Activated CD8-positive, alpha-beta memory T cell treated with anti-CD3 and anti-CD28 coated beads, Interleukin-2, amount 10 ng/mL, durations not matched to agents 7 days and 5 days (primary cell): ENCODE measurements at places on chromosomes 3 and 15. TPM values are rescaled to one million over a fixed set of nuclear protein-coding genes. Genes with fewer than 3 reads are reported as not detected.

DNA sequence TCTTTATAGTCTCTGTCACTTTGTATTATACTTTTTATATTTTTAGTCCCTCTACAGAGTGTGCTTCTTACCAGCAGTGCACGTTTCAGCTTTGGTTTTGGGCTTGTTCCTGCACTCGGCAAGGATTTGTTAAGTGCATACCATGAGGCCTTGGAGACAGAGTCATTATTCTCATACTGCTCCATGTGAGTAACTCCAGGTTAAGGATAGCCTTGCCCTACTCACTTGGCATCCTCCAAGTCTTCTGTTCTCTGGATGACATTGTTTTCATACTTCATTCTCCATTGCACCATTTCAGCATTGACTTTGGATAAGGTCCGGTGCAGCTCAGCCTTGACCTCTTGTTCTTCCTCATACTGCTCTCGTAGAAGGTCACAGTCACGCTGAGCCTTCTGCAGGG, 96.4 kb downstream of the MYH15 start:
- no peak overlapping the region for H3K27ac ChIP-seq
- H3K4me3 ChIP-seq: no peak overlapping the region
- H3K4me1 ChIP-seq: no peaks in the 10 kb centered on the region
- DNase-seq: no peak
- H3K36me3 ChIP-seq: no peaks in the 10 kb centered on the region

- H3K4me3 ChIP-seq: no peak overlapping the region
- no peak for DNase-seq
- H3K27ac ChIP-seq: no peak overlapping the region
- no peaks in the 10 kb centered on the region for H3K27me3 ChIP-seq
Observed at GRCh38 chr3:182136008-182136910, 424.5 kb downstream of the SOX2 start.

- DNase-seq: no peak
- peaks cover 22% of the 10 kb centered on the region for H3K4me1 ChIP-seq
- H3K27ac ChIP-seq: no peak overlapping the region
- H3K4me3 ChIP-seq: no peak overlapping the region
Observed at GRCh38 chr3:23953523-23953922, 8.4 kb downstream of the NR1D2 start.

DNA sequence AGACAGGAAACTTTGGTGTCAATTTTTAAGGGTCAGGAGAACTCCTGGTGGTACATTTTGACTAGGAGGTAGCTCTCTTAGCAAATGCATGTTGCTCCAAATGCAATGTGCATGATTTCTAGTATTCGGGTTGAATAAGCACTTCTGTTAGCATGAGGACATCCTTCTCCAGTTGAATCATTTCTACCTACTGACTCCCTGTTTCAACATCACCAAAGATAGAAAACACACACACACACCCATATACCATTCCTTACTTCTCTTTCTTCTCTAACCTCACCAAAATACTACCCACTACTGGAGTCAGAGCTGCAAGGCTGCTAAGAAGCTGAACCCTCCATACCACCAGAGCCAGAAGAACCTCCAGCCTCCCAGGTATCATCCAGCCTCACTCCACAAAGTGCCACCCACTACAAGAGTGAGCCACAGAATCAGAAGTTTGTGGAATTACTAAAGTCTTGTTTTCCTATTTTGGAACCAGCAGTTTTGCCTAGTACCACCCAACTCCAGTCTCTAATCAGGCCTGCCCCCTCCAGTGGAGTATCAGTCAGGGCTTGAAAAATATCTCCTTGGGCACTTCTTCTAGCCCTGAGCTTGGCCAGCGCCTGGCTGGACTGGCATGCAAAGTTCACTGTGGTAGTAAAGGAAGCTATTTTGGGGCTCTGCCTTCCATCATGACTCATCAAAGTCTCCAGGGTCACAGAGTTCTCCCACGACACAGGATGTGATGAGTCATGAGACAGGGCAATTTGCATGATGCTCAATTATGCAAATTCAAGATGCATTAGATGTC, 110.3 kb downstream of the CYP19A1 start:
- H3K27ac ChIP-seq: peak overlapping the region; percentile 70
- no peaks in the 10 kb centered on the region for H3K36me3 ChIP-seq
- peak; percentile 76 for DNase-seq
- H3K27me3 ChIP-seq: peaks cover 15% of the 10 kb centered on the region
- H3K4me3 ChIP-seq: no peak overlapping the region
- H3K4me1 ChIP-seq: peaks cover 24% of the 10 kb centered on the region

FRMD5 gene
- total RNA-seq: 0.21 TPM

SH2D7 gene
- 0.28 TPM for total RNA-seq

- peaks cover 31% of the 10 kb centered on the region for H3K36me3 ChIP-seq
- H3K4me3 ChIP-seq: peak overlapping the region; percentile 99
- peaks cover 29% of the 10 kb centered on the region for H3K4me1 ChIP-seq
- peak overlapping the region; percentile 99 for H3K27ac ChIP-seq
- H3K27me3 ChIP-seq: no peaks in the 10 kb centered on the region
Observed at GRCh38 chr3:196740481-196741248, 1.0 kb downstream of the PAK2 start.

SPSB4 gene
- total RNA-seq: 0.28 TPM

PCYT1A gene
- total RNA-seq: 57.7 TPM

GRCh38 chr3:30305021-30305420, 301.4 kb upstream of the TGFBR2 start:
- peaks cover 2% of the 10 kb centered on the region for H3K4me1 ChIP-seq
- DNase-seq: no peak
- H3K27ac ChIP-seq: no peak overlapping the region
- H3K36me3 ChIP-seq: peaks cover 9% of the 10 kb centered on the region
- no peak overlapping the region for H3K4me3 ChIP-seq

GRCh38 chr3:12838179-12838965, 3.0 kb downstream of the RPL32 start:
- DNase-seq: no peak
- H3K4me1 ChIP-seq: peaks cover 55% of the 10 kb centered on the region
- H3K27me3 ChIP-seq: no peaks in the 10 kb centered on the region
- H3K4me3 ChIP-seq: peak overlapping the region; percentile 98
- peak overlapping the region; percentile 98 for H3K27ac ChIP-seq

DNA sequence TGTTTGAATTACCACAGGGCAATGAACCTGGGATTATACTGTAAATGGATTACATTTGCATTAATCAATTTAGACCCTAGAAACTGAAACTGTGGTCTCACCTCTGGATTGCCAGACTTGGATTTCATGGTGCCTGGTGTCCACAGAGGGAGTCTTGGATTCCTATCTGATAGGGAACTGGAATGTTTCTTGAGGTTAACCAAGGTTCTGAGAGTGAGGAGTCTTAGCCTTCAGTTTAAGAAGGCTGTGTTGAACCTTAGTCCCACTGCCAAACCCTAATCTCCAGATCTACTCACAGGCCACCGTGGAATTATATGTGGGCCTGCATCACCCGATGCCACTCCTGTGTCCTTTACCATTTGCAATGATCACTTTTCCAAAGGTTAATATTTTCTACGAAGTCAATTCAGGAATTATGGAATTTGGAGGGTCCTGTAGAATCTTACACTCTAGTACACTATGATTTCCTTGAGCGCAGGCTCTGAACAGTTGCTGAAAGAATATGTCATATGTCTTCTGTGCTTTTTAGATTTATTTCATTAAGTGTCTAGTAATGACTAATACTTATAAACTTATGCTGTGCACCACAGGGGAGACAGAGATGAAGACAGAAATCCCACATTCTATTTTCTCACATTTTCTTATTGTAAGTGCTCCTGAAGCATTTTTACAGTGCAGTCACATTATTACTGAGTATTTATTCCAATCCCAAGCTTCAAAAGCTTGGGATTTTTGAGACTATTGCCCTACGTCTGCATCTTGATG, 87.9 kb downstream of the EFL1 start:
- no peak overlapping the region for H3K4me3 ChIP-seq
- H3K4me1 ChIP-seq: peaks cover 2% of the 10 kb centered on the region
- H3K27ac ChIP-seq: no peak overlapping the region
- H3K36me3 ChIP-seq: peaks cover 4% of the 10 kb centered on the region
- no peak for DNase-seq
- no peaks in the 10 kb centered on the region for H3K27me3 ChIP-seq

DNA sequence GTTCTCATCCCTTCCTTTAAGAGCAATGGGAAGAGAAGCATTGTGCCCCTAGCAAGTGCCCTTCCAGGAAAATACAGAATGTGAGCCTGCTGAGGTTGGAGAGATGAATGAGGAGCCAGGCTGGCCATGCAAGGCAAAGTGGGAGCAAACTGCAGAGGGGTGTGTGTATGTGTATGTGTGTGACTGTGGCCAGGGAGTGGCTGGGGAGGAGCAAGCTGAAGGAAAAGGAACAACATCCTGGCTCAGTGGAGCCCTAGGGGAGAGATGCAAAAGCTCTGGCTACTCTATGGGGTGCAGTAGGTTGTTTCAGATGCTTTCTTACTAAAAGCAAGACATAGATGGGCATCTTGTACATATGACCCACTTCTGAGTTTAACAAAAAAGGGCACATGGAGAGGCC, 20.6 kb downstream of the FOXP1 start:
- H3K27ac ChIP-seq: no peak overlapping the region
- H3K27me3 ChIP-seq: no peaks in the 10 kb centered on the region
- H3K4me3 ChIP-seq: no peak overlapping the region
- peaks cover 4% of the 10 kb centered on the region for H3K4me1 ChIP-seq
- peaks cover 4% of the 10 kb centered on the region for H3K36me3 ChIP-seq

- H3K27ac ChIP-seq: no peak overlapping the region
- H3K4me3 ChIP-seq: no peak overlapping the region
- no peaks in the 10 kb centered on the region for H3K27me3 ChIP-seq
- H3K36me3 ChIP-seq: peaks cover 2% of the 10 kb centered on the region
- no peak for DNase-seq
Observed at GRCh38 chr15:100276506-100276905, 65.3 kb downstream of the ADAMTS17 start.

- DNase-seq: no peak
- no peak overlapping the region for H3K27ac ChIP-seq
- no peaks in the 10 kb centered on the region for H3K36me3 ChIP-seq
- H3K4me3 ChIP-seq: no peak overlapping the region
- peaks cover 12% of the 10 kb centered on the region for H3K27me3 ChIP-seq
Observed at GRCh38 chr15:70008697-70009290, 88.9 kb downstream of the TLE3 start.

DNA sequence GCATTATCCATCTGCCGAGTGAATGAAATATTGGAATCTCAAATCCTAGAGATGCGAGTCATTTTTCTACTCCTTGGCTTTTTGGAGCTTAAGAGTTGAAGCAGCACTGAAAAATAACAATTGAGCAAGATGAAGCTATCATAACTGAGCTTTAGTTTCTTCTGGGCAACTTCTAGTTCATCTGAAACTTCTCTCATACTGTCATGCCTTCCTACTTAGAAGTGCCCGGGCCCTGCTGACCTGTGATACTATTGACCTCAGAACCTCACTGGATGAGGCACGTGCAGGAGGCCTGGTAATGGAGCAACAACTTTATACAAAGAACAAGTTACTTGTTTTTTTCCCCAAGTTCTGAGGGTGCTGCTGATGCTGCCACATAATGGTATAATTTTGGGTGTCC, 48.5 kb upstream of the P3H2 start:
- H3K4me3 ChIP-seq: peak overlapping the region; percentile 53
- H3K4me1 ChIP-seq: peaks cover 10% of the 10 kb centered on the region
- peaks cover 12% of the 10 kb centered on the region for H3K27me3 ChIP-seq
- peaks cover 1% of the 10 kb centered on the region for H3K36me3 ChIP-seq
- no peak for DNase-seq

- peaks cover 26% of the 10 kb centered on the region for H3K36me3 ChIP-seq
- H3K27ac ChIP-seq: no peak overlapping the region
- no peaks in the 10 kb centered on the region for H3K27me3 ChIP-seq
- H3K4me3 ChIP-seq: no peak overlapping the region
- peaks cover 4% of the 10 kb centered on the region for H3K4me1 ChIP-seq
Observed at GRCh38 chr3:107796791-107797190, 274.0 kb downstream of the BBX start.

TGM4 gene
- total RNA-seq: not detected

GRCh38 chr3:158097593-158098308, 8.5 kb downstream of the SHOX2 start:
- DNase-seq: peak; percentile 84
- H3K4me1 ChIP-seq: peaks cover 21% of the 10 kb centered on the region
- H3K27me3 ChIP-seq: peaks cover 96% of the 10 kb centered on the region
- peak overlapping the region; percentile 38 for H3K27ac ChIP-seq

C3orf38 gene
- 34.0 TPM for total RNA-seq

GRCh38 chr3:185825006-185825638, at the start of gene IGF2BP2:
Gene IGF2BP2, minus strand, starts transcription at chr3:185825042. Its CDS starts 82 bp downstream, at chr3:185824960.
- H3K4me3 ChIP-seq: peak within 1 kb of the TSS; percentile 74
- H3K27ac ChIP-seq: no peak within 1 kb of the TSS
- H3K27me3 ChIP-seq: peaks cover 79% of the 10 kb centered on the region
- no peaks in the 10 kb centered on the region for H3K36me3 ChIP-seq
- peaks cover 11% of the 10 kb centered on the region for H3K4me1 ChIP-seq

- peak overlapping the region; percentile 96 for H3K27ac ChIP-seq
- H3K36me3 ChIP-seq: peaks cover 53% of the 10 kb centered on the region
- peak overlapping the region; percentile 22 for H3K4me3 ChIP-seq
- DNase-seq: peak; percentile 84
- no peaks in the 10 kb centered on the region for H3K27me3 ChIP-seq
Observed at GRCh38 chr3:46097691-46098241, 70.5 kb upstream of the XCR1 start.

CHL1 gene
- not detected for total RNA-seq

DNA sequence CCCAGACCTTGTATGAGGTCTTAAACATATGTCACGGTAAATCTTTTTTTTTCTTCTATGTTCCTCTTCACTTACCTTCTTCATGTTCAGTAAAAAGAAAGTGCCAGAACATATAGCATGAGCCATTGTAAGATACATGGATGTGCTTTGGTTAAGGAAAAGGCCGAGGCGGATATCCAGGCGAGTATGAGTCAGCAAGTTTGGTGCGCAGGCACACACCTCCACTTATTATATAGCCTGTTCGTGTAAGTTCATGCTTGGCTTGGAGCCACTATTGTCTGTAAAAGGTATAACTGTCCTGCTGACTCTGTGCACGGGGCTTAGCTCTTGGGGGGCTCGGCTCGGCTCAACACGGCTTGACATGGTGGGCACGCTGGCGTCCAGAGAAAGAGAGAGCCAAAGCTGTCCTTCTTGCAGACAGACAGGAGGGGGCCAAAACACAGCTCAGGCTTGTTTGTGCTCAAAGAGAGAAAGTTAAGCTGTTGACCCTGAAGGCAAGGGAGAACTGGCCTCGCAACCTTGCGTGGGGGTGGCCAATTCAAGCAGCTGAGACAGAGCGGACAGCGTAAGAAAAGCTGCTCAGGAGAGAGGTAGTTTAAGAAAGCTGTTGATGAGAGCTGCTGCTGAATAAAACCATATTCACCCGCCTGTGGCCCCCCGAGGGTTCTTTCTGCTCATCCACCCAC, 251.2 kb downstream of the SLC9A9 start:
- H3K27ac ChIP-seq: no peak overlapping the region
- H3K4me3 ChIP-seq: no peak overlapping the region
- H3K27me3 ChIP-seq: no peaks in the 10 kb centered on the region
- no peak for DNase-seq
- no peaks in the 10 kb centered on the region for H3K36me3 ChIP-seq

DNA sequence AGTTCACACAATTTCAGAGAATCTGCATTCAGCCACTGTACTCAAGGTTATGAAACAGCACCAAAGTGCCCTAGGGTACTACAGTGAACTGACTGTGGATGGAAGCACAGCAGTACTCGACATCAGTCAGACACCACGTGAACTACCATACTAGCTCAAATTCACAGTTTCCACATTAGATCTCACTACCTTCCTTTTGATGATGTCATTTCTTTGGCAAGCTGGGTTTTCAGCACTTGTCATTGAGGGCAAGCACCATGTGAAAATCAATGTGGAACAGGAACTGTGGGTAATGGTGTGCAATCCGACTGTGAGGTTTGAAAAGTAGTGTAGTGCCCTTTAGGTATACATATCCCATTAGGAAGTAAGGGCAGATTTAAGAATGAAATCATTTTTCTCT, 110.5 kb upstream of the BFSP2 start:
- peaks cover 21% of the 10 kb centered on the region for H3K27me3 ChIP-seq
- no peak for DNase-seq
- H3K4me3 ChIP-seq: no peak overlapping the region
- H3K4me1 ChIP-seq: no peaks in the 10 kb centered on the region
